Ovary (tissue), 10 donors: ENCODE measurements at places on chromosomes 4 and X. TPM values are rescaled to one million over a fixed set of nuclear protein-coding genes. Genes with fewer than 3 reads are reported as not detected.

Gene RHOXF2B
- polyA plus RNA-seq = 0.17 TPM

Gene POU3F4
- polyA plus RNA-seq = not detected

Gene TRIM75
- polyA plus RNA-seq = not detected

Gene STK26
- polyA plus RNA-seq = 1.9 TPM

DNA sequence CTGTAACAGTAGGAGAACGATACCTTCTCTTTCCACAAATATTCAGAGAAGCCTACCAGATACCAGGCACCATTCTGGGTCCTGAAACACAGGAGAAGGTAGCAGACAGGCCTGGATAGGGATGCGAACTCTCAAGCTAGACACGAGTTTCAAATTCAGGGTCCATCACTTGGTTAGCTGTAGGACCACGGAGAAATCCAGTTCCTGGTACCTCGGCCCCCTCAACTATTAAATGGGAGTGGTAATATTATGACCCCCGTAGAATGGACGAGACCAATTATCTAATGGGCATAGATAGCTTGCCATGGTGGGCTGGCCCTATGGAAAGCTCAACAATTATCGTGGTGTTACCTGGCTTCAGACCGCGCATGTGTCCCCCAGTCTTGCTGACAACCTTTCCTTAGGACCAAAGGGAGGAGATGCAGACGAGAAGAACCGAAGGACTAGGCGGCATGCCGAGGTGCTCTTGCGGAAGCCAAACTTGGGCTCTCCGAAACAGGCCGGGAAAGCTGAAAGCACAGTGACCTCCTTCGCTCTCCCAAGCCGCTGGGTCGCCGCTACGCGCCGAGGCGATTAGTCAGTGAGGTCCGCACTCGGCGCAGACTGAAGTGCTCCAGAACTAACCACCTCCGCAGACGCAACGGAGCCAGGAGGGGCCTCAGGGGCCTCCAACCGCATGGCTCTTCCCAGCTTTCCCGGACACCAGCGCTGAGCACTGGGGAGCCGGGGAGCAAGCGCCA, 19.6 kb downstream of the NKX3-2 start:
- DNase-seq = no peak

- DNase-seq = no peak
These were observed 1.5 kb downstream of the JAKMIP1 start for GRCh38 chr4:6198768-6199421.

DNA sequence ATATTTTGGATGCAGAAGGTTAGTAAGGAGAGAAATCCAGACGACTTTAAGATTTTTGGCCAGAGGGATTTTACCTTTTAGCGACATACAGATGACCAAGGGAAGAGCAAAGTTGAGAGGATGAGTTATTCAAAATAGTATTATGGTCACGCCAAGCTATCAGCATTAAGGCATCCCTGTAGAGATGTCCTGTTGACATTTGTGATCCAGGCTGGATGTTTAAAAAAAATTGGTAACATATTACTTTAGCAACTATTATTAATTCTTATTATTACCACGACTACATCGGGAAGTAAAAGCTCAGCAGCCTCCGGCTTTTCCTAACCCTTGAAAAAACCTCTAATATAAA, 562 bp upstream of the OSTC start:
- DNase-seq = no peak
